ENCODE measurements at places on chromosomes 4 and X.

DNA sequence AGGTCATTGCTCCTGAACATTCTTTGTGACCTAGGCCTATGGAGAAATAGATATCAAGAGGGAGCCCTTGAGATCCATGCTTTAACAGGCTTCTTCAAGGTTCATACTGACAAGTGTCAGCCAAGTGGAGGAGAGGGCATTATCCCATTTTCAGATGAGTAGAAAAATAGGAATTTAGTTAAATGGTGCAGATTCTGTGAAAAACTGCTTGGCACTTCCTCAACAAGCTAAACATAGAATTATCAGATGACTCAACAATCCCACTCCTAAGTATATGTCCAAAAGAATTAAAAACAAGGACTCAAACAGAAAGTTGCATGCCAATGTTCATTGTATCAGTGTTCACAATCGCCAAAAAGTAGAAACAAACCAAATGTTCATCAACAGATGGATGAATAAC, 43.8 kb upstream of the KCNIP4 start:
- DNase-seq: no peak

DNA sequence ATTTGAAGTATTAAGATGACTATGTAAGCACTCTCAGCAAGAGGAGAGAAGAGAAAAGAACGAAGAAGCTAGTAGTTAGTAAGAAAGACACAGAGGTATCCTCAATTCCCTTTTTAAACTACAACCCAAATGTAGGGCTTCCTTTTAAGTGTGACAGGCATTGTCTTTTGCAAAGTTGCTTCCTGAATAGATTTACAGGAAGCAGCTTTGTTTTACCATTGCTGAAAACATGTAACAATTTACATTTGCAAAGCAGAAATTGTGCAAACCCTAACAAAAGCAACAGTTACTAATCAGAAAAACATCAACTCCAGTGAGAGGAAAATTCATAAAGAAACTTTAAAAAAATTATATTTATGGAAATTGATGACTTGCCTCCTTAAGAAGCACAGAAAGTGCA, 96.4 kb downstream of the FAM13A start:
- no peak for DNase-seq

DNA sequence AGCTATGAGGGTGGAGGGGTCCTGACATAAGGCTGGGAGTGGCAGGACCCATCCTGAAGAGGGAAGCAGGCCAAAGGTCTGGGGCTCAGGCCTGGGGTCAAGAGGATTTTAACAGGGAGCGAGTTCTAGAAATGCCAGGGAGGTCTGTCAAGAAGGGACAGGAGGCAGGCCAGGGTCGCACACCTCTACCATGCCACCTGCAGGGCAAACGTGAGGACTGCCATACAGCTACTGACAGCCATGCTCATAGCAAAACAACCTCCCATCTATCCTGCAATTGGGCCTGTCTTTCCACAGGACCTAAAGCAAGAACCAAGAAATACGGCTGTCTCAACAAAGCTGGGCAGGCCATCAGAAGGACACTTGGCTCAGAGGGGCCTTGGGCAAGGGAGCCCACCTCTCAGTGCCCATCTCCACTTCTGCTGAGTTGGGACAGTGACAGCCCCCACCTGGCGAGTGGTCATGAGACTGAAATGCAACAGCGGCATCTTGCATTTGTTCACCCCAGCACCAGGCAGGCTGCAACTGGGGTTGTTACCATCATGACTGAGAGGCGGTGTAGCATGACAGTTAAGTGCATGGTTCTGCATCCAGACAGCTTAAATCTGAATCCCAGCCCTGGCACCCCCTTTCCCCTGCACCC, 92.7 kb downstream of the WFS1 start:
- no peak for DNase-seq

DNA sequence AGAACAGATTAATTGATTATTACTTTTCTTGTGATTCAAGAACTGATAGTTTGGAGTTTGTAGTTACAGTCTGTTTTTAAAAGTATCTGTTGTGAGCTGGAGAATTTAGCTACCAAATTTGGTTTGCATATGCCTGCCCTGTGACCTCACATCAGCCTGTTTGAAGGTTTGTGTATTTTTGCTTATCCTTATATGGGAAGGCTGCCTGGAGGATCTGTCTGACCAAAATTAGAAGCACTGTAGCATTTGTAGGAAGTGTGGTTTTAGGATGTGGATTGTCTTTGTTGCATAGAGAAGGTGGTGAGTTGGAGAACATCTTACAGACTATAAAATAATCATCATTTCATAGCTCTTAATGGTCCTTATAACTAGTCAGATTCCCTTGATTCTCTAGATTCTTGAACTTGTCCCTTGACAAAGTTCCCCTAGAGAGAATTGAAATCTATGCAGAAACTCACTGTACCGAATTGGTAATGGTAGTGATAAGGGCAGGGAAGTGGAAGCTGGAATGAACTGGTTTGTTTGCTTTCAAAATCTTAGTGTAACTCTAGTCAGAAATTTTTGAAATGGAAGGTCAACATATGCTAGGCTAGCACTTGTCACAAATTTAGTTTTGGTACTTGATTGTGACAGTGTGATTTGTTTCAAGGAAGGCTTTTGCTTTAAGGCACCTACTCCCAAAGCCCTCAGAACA, 57.3 kb downstream of the SH3BGRL start:
- DNase-seq: no peak

DNA sequence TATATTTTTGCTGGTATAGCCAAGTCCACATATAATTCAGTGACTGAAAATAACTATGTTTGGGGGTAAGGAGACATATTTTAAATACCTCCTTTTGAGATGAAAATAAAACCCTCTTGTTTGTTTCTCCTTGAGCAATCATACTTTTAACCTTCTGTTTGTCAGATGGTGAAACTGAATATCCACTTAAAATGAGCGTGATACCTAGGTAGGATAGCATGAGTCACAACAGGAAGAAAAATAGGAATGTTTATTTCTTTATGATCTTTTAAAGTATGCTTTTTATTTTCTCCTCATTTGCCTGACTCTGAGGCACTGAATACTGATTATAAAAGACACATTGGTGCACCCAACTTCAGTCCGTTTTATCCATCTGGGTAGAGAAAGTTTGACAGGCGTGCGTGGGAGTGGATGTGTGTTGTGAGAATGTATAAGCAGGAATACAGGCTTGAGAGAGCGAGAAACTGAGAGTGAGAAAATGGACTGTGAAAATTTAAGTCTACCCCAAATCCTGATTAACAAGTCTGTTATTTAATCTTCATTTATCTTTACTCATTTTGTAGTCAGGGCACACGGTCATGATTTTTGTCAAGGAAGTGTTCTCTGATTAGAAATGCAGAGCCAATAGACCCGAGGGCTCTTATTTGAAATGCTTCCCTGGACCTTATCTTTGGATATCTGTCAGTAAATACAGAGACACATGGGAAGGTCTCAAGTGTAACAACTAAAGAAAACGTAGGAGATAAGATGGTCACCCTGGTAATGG, 62.1 kb upstream of the ANTXR2 start:
- DNase-seq: no peak

GRCh38 chr4:127484117-127484516, 148.6 kb upstream of the INTU start:
- DNase-seq: no peak

GRCh38 chr4:76233529-76233928, 18.0 kb upstream of the FAM47E start:
- DNase-seq: no peak

DNA sequence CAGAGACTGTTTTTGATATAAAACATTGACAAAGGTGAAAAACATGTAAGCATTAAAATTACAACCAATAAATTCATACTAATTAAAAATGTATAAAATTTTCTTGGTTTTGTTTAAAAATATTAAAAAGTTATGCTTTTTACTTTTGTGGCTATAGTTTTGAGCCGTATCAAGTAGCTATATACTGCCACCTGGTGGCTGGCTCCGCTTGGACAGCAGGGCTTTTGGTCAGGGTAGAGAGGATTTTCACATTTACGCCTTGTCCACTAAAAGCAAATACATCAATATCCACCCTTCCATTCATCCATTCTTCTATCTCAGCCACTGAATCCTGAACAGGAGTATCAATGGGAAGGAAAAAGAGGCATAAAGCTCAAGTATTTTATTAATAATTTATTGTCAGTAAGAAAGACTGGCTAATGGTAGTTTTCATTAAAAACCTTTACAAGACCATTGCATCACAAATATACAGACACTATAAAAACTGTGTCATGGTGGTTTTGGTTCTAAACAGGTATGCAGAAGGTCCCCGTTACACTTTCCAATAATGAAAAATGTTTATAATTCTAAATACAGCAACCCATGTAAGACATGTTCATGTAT, 32.1 kb upstream of the MTNR1A start:
- peak; percentile 63 for DNase-seq

DNA sequence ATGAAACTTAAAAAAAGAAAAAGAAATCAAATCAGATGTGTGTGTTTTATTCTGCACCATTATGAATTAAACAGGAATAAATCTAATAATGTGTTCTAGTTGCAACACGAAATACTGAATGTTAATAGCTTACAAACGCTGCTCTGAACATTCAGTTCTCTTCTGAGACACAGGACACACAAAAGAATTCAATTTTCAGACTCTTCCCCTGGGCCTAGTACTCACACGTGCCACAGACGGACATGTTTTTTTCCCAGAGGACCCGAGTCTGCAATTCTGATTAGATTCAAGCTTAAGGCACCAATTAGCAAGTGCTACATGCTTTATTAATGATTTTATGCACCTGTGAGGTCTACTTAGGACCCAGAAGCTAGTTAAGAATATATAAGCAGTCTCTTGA, 20.5 kb downstream of the C4orf54 start:
- no peak for DNase-seq

- DNase-seq: no peak
These were observed 247.1 kb upstream of the ETNPPL start for GRCh38 chr4:109009909-109010308.

GRCh38 chr4:160175064-160175643, 1072.3 kb downstream of the RAPGEF2 start:
- DNase-seq: no peak

DNA sequence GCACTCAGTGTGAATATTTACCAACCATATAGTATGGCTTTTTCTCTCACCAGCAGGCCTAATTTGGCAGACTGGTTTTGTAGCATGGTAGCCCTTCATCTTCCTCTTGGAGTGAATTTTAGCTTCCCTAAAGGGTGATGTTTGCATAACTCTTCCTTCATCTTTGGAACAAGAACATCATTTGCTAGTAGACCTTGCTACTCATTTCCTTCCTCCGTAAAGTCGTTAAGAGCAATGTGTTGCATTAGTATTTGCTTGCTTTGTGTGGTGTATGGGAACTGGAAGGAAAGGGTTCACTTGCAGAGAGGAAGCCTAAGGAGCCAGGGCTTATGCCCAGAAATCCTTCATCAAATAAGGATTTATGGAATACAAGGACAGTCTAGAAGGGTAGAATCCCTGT, 50.2 kb upstream of the PGRMC2 start:
- no peak for DNase-seq

GRCh38 chr4:101142259-101142658, 205.1 kb downstream of the PPP3CA start:
- no peak for DNase-seq

DNA sequence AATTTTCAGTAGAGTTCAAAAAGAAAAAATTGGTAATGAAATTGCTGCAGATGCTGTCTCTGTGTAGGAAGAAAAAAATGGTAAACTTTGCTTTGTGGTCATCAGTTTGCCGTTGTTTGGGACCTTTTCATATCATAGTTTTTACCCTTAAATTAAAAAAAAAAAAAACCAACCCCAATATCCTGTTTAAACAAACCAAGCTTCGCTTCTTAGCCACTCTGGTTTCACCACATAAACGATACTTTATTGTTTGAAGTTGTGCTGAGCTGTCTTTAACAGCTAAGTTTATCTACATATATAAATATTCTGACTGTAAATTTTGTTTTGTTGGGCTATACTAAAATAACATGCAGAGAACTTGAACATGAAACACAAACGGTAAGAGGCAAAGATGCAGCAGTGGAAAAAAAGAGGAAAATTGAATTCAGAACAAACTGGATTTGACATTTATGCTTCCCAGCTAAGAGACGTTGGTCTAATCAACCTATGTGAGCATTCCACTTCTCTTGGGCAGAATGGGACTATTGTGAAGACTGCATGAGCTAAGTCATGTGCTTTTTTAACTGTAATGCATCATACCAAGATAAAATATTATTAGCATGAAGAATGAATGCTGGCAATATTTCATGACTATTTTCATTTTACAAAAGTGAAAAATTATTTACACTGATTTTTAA, 15.7 kb upstream of the H2AZ1 start:
- DNase-seq: no peak

DNA sequence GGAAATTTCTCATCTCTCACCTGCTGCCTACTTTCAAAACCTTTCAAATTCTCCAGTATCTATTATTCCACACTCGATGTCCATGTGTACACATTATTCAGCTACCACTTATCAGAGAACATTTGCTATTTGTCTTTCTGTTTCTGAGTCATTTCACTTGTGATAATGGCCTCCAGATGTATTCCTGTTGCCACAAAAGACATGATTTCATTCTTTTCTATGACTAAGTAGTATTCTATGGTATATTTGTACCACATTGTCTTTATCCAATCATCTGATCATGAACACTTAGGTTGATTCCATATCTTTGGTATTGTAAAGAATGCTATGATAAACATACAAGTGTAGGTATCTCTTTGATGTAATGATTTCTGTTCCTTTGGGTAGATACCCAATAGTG, 310.1 kb upstream of the SPOCK3 start:
- no peak for DNase-seq

DNA sequence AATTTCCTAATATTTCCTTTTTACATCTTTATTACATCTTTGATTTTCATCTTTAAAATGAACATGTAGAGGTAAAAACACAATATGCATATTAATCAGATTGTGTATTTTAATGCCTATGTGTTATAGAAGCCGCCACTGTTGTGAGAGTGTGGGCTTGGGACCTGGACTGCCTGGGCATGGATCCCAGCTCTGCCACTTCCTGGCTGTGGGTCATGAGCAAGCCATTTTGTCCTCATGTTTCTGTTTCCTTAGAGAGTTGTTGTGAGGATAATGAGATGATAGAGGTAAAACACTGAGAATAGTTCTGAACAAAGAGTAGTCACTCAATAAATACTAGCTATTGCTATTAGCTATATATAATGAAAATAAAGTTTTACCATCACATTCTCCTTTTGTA, 38.4 kb upstream of the SCOC start:
- no peak for DNase-seq

- no peak for DNase-seq
These were observed 104.7 kb downstream of the PRRG1 start for GRCh38 chrX:37453821-37454220.

GRCh38 chr4:44914748-44915147, 188.4 kb upstream of the GNPDA2 start:
- no peak for DNase-seq

GRCh38 chr4:73709451-73710033, 30.8 kb upstream of the CXCL8 start:
- no peak for DNase-seq

- DNase-seq: peak; percentile 32
These were observed at the start of gene NUDT10 for GRCh38 chrX:51332188-51332942. NUDT10 (plus strand) TSS chrX:51332822; CDS start chrX:51332966, 144 bp downstream.

Measured in activated CD4-positive, alpha-beta T cell treated with anti-CD3 and anti-CD28 coated beads, Interleukin-2, Interleukin-6, amounts not matched to agents 100 ng/mL and 50 ng/mL, durations not matched to agents 16 hours and 8 hours (primary cell).